ENCODE measurements at places on chromosomes 4 and X.
A peak's percentile ranks its signal among the peaks of the same experiment; 100 is the strongest.

- DNase-seq: no peak
Measured at GRCh38 chr4:186082221-186082620, 13.3 kb downstream of the TLR3 start.

GRCh38 chr4:17367201-17367600 lies 144.7 kb downstream of the QDPR start:
- peak; percentile 28 for DNase-seq

DNA sequence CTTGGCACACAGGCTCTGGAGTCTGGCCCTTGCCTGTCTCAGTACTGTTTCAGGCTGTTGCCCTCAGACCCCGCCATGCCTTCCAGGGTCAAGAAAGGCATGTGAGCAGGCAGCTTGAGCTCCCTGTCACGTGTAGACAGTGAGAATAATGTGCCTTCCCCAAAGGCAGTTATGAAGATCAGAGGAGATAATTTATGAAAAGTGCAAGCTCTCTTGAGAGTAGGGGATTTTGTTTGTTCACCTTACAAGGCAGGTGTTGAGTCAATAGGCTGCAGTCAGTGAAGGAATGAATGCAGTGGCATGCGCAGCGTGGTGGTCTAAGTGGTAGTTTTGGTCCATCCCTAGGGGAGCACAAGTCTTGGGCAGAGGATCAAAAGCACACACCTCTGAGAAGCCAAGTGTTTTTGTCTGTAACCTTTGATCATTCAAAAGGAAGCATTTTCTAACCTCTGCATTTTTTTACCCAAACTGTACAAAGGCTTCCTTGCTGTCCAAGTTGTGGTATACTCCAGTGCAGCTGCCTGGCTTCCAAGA lies 14.4 kb downstream of the HADH start:
- DNase-seq: no peak

GRCh38 chr4:93879919-93880318 lies 51.4 kb downstream of the ATOH1 start:
- no peak for DNase-seq

DNA sequence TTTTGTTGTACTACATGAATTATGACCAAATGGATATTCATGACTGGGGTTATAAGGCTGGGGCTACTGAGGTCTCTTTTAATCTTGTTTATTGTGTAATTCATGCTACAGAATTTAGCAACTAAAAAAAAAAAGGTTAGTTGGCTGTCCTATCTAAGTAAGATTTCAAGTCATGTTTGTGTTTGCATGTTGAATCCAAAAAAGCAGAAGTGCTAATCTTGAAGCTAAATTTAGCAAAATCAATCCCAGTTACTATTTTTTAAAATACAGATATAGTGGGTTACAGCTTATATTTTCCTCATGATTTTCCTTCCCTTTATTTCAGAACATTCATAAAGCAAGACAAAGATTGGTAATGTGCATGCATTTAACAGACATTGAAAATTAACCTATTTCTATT lies 19.4 kb downstream of the MTMR1 start:
- no peak for DNase-seq

DNA sequence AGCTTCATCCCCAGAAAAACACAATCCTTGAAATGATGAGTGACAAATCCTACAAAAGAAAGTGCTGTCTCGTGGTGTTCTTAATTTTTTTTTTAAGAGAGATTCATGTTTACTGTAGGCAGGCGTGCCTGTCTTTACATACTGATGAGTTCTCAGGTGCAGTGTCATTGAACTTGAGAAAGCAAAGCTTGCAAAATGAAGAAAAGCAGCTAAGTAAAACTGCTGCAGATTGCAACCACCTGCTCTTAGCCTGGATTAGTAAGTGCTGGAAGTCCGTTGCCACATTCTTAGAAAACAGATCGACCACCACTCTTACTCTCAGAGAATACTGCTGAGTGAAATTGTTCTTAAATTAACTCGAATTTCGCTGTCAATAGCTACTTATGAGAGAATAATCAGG lies 854.6 kb downstream of the TRIML1 start:
- DNase-seq: no peak

DNA sequence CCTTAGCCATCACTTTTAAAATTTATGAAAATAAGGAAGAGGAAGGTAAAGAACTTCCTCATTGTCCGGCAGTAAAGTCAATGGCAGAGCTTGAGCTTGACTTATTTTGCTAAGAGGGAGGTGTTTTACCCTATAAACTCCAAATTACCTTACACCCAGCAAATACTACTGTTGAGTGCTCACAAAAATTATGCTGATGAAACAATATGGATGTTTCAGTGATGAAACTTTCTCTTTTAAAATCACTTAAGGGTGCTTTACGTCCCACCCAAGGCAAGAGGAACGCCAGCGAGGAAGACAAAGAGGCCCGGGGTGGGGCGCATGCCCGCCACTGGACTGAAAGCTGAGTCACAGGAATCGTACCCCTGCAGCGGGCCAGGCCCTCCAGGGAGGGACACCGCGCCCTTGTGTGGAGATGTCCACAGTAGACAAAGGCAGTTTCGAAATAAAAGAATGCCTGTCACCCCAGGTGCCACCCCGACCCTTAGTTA lies 560 bp upstream of the TMSB4X start:
- peak; percentile 69 for DNase-seq

DNA sequence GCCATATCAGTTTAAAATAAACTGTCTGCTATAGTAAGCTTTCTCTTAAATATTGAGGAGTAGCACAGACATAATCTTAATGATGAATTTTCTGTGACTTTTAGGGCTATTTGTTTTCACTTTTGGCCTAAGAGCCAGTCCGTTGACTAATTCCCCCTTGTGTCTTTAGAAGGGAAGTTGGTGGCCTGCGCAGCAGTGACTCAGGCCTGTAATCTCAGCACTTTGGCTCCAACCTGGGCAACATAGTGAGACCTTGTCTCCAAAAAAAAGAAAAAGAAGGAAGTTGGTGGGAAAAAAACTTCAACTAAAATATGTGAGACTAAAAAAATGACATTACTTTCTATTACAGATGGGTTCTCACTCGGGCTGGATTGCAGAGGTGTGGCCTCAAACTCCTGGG lies 3.4 kb downstream of the NCAPG start:
- peak; percentile 64 for DNase-seq

DNA sequence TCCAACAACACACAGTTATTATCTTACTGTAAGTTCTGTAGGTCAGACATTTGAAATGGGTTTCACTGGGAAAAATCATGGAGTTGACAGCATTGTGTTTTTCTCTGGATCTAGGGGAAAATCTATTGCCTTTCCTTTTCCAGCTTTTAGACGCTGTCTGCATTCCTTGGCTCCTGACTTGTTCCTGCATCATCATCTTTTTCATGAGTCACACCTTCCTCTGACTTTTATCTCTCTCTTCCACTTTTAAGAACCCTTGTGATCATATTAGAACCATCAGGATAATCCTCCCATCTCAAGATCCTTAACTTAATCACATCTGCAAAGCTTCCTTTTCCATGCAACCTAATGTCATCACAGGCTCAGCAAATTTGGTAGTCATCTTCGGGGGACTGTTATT lies 1454.8 kb downstream of the RPA4 start:
- peak; percentile 0 for DNase-seq

DNA sequence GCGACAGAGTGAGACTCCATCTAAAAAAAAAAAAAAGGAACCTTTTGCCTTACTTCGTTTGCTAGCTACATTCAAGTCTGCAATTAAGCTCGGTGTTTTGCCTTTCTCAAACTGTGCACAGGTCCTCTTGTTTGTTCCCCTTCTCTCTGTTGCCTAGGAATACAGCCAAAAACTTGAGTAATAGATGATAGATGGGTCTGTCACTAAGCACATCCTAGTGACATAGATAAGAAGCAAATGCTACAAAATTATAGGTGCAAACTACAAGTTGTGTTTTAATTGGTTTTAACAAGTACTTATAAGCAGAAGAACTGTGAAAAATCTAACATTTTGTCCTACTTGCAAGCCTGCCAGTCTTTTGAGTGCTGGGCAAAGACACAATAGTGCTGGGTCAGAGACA lies 95.2 kb downstream of the SNCA start:
- DNase-seq: no peak

- DNase-seq: peak; percentile 95
Measured at GRCh38 chr4:74503580-74503979, 58.6 kb downstream of the AREG start.

- no peak for DNase-seq
Measured at GRCh38 chr4:110096405-110096804, 102.0 kb downstream of the ELOVL6 start.

- peak; percentile 75 for DNase-seq
Measured at GRCh38 chr4:140078366-140078765, 75.6 kb downstream of the MAML3 start.

GRCh38 chrX:9339603-9340491 lies 125.0 kb upstream of the TBL1X start:
- DNase-seq: no peak

- DNase-seq: peak; percentile 50
Measured at GRCh38 chrX:54357414-54358377, at the start of gene WNK3. WNK3 (minus strand) TSS chrX:54358046.

DNA sequence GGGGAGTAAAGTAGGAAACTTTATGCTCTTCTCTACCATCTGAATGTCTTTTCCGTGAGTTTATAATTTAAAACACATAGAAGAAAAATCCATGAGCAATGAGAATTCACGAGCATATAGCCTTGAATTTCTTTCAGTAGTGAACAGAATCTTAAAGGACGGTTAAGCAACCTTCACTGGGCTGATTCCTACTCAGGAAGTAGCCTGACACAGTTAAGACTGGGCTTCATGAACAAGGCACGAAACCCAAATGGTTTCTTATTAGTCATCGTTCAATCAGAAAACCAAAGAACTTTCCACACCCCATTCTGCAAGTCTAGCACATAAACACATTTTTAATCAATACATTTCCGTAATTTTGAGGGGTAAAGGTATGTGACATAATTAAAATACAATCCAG lies 95.8 kb downstream of the SH3KBP1 start:
- DNase-seq: peak; percentile 59

DNA sequence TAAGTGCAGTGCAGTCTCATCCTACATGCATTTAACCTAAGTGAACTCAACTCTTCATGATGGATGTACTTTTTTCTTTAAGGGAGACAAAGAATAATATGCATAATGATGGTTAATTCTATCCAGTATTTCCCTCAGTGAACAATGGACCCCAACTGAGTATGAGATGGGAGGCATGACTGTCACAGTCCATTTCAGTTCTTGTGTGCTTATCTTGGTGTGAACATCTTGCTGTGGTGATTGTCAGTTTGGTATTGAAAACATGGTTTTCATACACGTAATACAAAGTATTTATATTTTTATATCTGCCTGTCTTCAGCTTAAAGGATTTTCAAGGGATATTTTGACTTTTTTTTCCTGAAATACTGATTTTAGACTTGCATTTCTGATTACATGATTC lies 72.0 kb upstream of the NDUFC1 start:
- DNase-seq: no peak

GRCh38 chrX:51759055-51759839 lies 16.0 kb downstream of the GSPT2 start:
- DNase-seq: no peak

- DNase-seq: no peak
Measured at GRCh38 chrX:70338290-70338689, 48.4 kb downstream of the KIF4A start.

- no peak for DNase-seq
Measured at GRCh38 chrX:10121787-10122186, 35.0 kb upstream of the CLCN4 start.

GRCh38 chr4:67131224-67131623 lies 414.1 kb downstream of the CENPC start:
- DNase-seq: no peak

DNA sequence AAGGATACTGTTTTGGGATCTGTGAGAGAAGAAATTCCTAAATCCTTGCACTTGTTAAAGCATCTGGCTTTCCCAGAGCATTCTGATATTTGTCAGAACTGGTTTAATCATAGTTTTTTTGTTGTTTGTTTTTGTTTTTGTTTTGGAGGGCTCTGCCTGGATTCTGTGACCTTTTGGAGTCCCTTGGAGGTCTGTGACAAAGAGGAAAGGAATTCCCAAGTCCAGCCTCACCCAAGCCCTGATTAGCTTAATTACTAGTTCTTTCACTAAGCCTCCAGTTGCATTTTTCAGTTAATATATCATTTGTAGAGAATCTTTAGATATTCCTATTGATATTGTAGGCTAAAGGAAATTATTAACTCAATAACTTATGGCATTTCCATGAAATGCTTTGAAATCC lies 711 bp downstream of the ACE2 start:
- DNase-seq: no peak

- peak; percentile 35 for DNase-seq
Measured at GRCh38 chr4:155271557-155271956, 63.1 kb downstream of the NPY2R start.

- no peak for DNase-seq
Measured at GRCh38 chr4:186485561-186486062, 69.8 kb downstream of the MTNR1A start.

DNA sequence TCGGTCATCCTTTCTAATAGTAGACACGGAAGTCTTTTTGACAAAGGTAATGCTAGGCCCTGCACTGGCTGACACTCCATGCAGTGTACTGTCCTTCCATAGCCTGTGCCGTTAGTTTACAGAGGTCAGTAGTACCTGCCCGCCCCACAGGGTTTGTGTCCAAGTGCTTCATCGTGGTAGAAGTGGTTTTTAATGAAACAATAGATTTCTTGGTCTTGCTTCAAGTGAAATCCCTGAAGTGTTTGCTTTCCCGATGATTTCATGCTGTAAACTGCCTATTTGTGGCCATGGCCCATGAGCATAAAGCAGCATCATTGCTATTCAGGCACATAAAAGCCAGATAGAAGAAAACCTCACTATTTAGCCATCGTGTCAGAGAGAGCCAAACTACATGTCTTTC lies 139.3 kb downstream of the GPR143 start:
- no peak for DNase-seq

DNA sequence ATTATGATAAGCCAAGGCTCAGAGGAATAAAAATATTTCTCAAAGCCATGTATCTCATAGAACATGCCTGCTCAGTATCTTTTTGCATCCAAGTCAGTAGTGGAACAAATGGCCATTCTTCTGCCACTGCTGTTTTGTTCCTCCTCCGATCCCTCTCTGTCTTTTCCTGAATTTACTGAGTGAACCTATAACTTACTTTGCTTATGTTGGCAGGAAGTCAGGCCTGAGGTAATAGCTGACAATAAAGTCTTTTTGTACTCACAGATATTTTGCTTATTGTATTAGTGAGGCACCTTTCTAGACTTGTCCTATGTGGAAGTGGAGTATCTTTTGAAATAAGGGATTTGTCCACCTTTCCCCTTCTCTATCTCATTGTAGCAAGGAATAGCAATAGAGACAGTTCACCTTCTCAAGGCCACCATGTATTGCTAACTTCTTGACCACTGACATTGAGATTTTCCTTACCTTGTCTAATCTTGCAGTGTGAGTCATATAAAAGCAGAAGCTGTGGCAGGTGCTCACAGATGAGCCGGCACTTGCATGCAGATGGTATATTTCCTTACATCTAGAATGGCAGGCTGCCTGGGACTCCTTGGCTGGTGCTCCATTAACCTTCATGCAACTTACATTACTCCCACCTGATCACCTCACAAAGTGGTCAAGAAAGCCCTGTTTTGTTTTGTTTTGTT lies 68.2 kb downstream of the AGTR2 start:
- DNase-seq: no peak

DNA sequence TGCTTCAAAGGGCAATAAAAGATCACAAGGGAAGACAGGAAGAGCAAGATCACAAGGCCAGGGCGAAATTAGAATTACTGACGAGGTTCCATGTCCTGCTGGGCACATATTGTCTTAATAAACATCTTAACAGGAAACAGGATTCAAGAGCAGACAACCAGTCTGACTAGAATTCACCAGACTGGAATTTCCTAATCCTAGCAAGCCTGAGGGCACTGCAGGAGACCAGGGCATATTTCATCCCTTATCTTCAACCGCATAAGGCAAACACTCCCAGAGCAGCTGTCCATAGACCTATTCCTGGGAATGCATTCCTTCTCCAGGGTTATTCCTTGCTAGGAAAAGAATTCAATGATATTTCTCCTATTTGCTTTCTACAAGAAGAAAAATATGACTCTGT lies 12.4 kb upstream of the TDO2 start:
- peak; percentile 18 for DNase-seq

Measured in fibroblast of mammary gland (primary cell).